ENCODE measurements at places on chromosomes 6 and 20. TPM values are rescaled to one million over a fixed set of nuclear protein-coding genes. Genes with fewer than 3 reads are reported as not detected.

Gene GPRC6A
- not detected for total RNA-seq

Gene CCN6
- not detected for total RNA-seq

Gene SLC22A16
- total RNA-seq = under 0.01 TPM

Gene MYLIP
- total RNA-seq = 13.6 TPM

Gene NXT1
- total RNA-seq = 36.6 TPM

Gene TNNC2
- 0.56 TPM for total RNA-seq

Gene CRIP3
- not detected for total RNA-seq

Gene PRR18
- not detected for total RNA-seq

Gene GSTA1
- total RNA-seq = not detected

Gene ZNF76
- total RNA-seq = 14.6 TPM

Gene RIPOR3
- 13.2 TPM for total RNA-seq

Gene PSORS1C1
- 0.19 TPM for total RNA-seq

Data from regular cardiac myocyte (primary cell).